ENCODE measurements at places on chromosomes 13 and 19.

DNA sequence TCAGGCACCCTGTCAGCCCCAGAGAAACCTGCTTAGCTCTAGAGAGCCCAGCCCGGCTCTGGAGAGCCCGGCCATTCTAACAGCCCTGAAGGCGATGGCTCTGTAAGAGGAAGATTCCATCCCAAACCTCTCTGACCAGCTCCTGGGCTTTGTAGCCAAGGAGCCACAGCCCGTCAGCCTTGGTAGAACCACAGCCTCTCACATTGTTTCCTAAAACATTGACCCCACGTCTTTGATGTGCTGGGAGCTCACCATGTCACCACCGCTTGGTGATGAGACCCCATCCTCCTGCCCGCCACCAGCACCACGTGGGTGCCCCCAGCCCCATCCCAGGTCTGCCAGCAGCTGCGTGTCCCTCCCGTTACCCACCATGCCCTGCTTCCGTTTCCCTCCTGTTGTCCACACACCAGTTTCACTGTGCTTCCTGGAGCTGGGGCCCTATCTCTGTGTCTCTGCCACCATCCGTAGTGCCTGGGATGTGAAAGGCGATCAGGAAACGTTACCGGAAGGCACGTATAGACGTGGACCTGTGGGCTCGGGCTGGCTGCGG, 94.2 kb upstream of the MCF2L start:
- DNase-seq = no peak

DNA sequence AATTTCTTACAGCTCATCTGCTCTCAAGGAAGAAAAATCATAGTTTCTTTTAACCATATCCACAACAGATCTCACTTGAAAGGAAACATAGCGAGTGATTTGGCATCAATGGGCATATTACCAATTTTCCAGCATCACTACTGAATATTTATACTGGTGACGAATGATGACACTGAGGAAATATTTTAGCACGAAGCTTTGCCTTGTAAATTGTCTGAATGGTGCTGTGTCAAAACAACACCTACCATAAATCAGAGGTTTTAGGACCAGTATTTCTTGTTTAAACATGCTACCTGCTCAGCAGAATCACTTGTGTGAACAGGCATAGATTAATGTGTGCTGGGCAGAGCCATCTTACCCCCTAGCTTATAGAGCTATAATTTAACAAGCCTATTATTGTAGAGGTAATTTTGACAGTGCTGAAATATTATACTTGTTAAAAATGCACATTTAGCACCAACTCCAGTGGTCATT, 146.8 kb downstream of the ABCC4 start:
- DNase-seq = no peak

DNA sequence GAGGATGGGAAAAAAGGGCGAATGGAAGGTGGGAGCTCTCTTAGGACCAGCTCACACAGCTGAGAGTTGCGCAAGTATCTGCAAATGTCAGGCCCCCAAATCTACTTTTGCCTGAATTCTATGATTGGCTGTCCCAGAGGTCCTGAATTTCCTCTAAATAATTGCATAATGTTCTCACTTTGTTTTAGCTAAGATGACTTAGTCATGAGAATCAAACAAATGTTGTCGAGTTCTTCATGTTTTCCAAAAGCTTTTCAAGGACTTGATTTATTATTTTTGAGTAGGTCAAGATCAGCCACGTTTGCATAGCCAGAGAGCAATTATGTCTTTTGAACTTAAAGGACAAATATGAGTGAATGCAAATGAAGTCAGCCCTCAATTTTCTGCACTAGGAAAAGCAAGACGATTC, 246.6 kb upstream of the MAB21L1 start:
- DNase-seq = no peak

- no peak for DNase-seq
Measured at GRCh38 chr13:73913079-73913740, 221.0 kb downstream of the KLF12 start.

DNA sequence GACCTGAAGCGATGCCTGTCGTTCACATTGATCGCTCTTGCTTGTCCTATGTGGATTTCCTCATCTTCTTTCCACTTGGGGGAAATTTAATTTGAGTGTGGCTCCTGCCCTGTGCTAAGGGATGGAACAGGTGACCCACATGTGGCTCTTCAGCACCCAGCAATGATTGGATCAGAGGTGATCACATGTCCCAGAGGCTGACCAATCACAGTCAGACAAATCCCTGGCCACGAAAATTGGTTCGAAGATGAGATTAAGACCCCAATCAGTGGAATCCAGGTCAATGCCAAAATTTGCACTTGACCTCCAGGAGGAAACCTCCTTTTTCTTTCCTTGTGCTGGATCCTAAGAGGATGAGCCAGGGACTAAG, 23.7 kb downstream of the AMER2 start:
- no peak for DNase-seq

DNA sequence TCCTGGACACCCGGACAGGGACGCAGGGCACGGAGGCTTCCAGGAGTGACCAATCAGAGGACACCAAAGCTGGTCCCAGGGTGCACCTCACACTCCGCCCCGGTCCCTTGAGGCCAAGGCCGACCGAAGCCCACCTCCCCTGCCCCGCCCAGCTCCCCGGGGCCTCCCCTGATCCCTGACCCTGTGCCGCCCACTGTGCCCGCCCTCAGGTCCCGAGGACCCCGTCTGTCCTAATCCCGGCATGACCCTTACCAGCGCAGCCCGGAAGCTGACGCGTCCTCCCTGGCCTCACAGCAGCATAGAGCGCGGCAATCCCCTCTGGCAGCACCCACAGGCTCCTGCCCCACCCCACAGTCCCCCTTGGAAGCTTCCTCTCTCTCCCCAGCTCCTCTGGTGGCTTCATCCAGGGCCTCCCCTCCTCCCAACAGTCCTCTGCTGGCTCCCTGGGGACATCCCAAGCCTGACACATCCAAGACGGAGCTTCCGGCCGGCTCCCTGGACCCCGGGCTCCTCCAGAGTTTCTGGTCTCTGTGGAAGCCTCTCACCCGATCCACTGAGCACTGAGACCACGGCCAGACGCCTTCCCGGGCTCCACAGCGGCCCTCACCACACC, 7.4 kb upstream of the CDC34 start:
- DNase-seq = no peak

- no peak for DNase-seq
Measured at GRCh38 chr13:79901336-79901735, 420.4 kb downstream of the NDFIP2 start.

GRCh38 chr19:10727685-10728201, 9.9 kb downstream of the DNM2 start:
- DNase-seq = no peak

DNA sequence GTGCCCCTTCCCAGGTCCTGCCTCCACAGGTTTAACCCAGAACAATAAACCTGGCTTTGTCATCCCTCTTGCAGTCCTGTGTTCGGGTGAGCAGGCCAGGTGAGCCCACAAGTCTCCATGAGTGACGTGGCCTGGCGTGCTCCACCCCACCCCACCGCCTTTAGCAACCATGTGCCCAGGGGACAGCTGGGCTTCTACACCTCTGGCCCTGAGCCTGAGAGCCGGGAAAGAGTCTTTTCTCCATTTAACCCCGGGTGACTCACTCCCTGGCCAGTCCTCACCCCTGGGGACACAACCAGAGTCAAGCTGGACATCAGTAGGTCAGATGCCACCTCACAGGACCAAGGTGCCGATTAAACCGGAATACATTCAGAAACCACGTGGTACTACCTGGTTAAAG, 4.1 kb downstream of the C19orf53 start:
- DNase-seq = no peak

DNA sequence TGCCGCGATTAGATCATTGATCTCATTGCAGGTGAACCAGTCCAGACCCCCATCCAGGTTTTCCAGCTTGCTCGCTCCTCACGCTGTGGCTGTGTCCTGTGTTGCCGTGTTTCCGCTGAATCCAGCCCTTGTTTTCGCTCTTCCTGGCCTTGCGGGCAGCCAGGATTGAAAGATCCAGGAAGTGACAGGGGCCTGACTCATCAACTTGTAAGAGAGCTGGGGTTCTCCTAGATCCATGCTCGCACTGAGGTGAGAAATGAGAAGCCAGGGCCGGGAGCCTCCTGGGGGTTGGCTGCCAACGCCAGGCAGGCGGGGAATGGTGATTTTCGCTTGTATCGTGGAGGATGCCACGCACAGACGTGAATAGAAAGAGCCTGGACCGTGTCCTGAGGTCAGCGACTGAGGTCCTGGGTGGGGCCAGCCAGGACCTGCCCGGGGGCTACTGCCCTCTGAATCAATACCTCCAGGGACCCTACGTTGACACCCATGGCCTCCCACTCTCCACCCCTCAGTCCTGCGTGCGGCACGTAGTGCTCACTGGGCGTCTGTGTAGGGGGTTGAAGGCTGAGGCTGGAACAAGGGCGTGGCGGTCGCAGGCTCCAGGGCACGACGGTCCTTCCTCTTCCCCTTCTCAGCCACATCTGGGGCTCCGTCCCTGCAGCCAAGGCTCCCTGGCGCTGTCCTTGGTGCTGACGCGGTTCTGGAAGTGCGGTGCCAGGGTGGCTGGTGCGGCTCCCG, 7.3 kb upstream of the PTPRH start:
- DNase-seq = peak; percentile 59

DNA sequence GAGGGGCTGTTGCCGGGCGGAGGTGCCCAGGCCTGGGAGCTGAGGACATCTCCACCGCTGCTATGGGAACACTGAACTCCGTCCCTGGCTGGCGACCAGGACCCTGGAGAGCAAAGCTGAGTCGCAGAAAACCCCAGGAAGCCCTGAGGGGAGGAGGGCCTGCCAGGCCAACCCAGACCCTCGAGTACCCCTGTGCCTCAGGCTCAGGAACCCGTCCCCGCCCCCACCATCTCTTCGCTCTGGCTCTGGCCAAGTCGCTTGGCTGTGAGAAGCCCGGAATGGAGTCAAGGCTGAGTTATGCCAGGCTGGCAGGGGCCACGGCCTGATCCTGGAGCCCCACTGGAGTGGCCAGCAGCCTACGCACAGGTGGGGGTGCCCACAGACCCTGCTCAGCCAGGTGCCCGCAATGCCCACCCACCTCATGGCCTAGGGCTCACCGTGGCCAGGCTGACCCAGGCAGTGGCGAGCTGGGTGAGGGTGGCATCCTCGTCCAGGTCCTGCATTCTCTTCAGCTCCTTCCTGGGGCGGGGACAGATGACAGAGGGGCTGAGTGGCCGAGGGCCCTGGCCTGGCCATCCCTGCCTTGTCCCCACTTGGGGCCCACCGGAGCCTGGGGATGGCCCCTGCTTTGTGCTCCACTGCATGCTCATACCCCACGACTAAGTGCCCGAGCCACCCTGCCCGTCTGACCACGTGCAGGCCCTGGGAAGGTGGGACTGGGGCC, 8.5 kb upstream of the CERS1 start:
- DNase-seq = no peak

DNA sequence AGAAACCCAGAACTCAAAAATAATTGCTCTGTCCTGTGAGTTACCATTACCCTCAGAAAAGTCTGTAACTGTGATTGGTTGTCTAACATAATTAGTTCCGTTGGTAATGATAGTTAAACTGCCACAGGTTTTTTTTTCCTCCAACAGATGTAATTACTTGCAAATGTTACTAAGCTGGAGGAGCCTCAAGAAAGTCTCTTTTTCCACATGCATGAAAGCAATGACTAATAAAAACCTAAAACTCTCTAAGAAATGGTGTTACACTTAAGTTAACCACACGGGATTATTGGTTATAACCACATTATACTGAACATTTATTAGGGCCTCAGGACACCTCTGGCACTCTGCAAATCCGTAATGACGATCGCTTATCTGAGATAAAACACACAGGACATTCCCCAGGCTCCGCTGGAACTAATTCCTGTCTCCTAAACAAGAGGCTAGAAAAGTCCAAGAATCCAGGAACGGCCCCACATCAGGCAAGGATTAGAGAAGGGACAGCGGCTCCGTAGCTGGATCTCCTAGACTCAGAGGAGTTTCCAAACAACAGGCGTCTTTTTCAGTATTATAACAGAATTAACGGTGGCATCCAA, 753 bp downstream of the ZNF235 start:
- DNase-seq = no peak

GRCh38 chr19:55544776-55545439, 435 bp downstream of the SBK3 start:
- DNase-seq = no peak

- no peak for DNase-seq
Measured at GRCh38 chr13:23509781-23510543, 60.2 kb upstream of the TNFRSF19 start.

DNA sequence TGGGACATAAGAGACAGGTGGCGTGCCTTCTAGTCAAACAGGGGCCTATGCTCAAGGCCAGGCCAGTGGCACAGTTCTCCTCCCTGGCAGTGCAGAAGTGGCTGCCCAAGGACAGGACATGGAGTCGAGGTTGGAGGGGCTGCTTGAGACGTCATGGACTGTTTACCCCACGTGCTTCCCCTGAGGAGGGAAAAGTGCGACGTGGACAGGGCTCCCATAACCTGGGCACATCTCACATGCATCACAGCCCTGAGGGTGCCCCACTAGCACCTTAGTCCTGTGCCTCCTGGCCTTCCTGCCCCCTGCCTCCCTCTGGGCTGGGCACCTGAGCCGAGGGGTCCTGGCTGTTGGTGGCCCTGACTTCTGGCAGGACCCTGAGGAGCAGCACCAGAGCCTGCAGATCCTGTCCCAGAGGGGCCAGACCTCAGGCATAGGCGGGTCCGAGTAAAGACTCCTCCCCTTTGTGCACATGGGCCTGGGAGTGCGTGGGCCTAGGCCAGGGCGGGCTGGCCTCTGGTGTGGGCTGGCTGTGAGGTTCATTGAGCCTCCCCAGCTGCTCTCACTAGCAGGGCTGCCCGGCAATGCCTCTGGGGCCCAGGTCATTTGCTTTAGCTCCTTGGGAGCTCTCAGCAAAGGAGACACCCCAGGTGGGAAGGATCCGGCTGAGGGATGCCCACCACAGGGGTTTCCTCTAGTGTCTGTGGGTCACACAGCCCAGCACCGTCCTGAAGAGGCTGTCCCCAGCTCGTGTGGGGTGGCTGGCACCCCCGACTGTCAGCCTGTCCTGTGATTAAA, 65.7 kb downstream of the CEBPG start:
- no peak for DNase-seq

- DNase-seq = no peak
Measured at GRCh38 chr13:21579754-21580316, 24.1 kb downstream of the MICU2 start.

- no peak for DNase-seq
Measured at GRCh38 chr13:24610956-24611355, 69.3 kb upstream of the ATP12A start.

- no peak for DNase-seq
Measured at GRCh38 chr19:11639245-11639601, 41.9 kb downstream of the ZNF627 start.

- no peak for DNase-seq
Measured at GRCh38 chr13:91142572-91142971, 204.9 kb upstream of the MIR17HG start.

DNA sequence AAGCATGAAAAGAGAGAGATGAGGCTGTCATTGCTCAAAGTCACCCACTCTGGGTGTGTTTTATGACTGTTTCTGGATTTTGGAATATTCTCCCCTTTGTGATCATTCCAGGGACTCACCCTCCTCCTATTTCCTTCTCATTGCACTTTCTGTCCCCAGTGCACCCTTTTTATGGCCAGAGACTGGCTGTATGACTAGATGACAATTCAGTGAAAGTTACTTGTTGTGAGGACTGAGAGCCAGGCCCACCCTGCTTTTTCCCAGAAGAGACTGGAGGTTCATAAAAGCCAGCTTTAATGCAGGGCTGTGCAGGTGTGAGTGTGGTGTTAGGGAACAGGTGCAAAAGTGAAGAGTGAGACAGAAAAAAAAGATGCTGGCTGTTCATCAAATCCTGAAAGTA, 17.3 kb downstream of the CEACAM7 start:
- DNase-seq = no peak

All from activated CD4-positive, alpha-beta memory T cell treated with anti-CD3 and anti-CD28 coated beads, Interleukin-2, amount 10 ng/mL, durations not matched to agents 7 days and 5 days (primary cell).